Fibroblast of skin of right quadriceps (primary cell): ENCODE measurements at places on chromosomes 3 and 15.
A peak's percentile ranks its signal among the peaks of the same experiment; 100 is the strongest.

- DNase-seq: no peak
Measured at GRCh38 chr3:46955801-46956259, 20.7 kb downstream of the CCDC12 start.

GRCh38 chr15:99450896-99451358 is 114.9 kb upstream of the MEF2A start:
- DNase-seq: peak; percentile 52

DNA sequence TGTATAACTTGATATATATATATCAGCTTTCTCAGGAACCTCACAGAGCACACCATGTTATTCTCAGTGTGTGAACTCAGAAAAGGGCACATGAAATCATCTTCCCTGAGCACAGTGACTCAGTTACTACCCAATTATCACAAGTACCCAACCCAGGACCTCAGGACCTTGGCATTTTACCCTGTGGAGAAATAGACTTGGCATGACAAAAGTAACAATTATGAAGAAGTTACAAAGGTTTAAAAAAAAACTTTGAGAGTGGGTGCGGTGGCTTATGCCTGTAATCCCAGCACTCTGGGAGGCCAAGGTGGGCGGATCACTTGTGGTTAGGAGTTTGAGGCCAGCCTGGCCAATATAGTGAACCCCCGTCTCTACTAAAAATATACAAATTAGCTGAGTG is 52.4 kb downstream of the ONECUT1 start:
- DNase-seq: no peak

DNA sequence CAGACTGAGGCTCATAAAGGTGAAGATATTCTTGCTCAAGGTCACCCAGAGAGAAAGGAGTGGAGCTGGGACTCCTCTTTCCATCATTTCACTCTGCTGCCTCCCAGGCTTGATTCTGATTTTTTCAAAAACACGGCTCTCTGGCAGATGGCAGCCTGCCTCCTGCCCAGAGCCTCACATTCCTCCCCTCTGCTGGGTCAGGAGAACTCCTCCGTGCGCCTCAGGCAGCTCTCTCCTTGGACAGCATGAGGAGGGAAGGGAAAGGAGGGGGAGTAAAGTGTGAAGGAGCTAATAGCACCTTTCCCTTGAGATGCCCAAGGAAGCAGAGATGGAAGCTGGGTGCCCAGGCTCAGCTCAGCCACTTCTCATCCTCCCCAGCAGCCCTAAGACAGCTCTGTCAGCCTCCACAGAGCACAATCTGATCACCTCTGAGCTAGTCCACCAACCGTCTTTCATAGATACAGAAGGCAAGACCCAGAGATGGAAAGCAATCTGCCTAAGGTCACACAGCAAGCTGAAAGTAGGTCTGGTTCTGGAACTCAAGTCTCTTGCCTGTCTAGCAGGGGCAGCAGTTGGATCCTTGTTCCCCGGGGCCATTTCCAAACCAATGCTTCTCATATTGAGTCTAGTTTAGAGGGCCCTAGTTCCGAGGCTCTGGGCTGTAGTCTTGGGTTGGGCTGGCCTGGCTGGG is 3.5 kb downstream of the RLBP1 start:
- DNase-seq: no peak
